ENCODE measurements at places on chromosomes 1 and 21.

DNA sequence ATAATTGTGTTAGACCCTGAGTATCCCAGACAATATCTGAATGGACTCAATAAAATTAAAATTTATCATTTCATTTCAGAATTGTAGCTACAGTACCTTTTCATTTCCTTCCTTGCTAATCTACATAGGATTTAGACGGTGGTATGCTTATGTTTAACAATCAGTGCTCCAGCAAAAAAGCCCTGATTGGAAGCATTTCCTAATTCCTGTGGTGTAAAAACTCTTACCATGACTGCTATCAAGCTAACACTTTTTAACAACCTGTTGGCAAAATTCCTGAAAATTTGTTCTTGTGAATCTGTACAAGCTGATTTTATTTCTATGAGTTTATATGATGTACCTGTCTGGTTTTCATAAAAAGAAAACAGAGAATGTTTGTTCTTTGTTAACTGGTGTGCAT lies 5.2 kb upstream of the FNBP1L start:
- DNase-seq = no peak

DNA sequence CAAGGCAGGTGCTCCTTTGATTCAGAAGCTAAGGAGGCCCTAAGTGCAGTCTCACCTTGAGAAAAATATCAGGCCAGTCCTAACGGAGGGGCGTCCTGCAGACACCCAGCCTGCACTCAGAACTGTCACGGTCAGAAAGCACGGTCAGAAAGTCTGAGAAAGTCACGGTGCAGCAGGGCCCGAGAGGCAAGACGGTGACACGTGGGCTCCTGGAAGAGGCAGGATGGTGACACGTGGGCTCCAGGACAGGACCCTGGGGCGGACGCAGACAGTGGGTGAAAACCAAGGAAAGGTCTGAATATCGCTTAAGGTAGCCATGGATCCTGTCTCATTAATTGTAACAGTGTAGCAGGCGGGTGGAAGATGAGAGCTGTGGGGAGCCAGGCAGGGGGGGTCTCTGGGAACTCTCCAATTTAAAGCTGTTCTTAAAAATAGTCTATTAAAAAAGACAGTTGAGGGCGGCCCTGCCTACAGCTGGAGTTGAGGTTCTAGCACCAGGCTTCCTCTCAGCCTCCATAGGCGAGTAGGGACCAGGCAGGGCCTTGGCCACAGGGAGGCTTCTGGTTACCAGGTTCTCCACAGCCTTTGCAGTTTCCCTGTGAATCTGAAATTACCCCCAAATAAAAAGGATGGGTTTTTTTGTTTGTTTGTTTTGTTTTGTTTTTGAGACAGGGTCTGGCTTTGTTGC lies 65.2 kb downstream of the FAAP20 start:
- no peak for DNase-seq

DNA sequence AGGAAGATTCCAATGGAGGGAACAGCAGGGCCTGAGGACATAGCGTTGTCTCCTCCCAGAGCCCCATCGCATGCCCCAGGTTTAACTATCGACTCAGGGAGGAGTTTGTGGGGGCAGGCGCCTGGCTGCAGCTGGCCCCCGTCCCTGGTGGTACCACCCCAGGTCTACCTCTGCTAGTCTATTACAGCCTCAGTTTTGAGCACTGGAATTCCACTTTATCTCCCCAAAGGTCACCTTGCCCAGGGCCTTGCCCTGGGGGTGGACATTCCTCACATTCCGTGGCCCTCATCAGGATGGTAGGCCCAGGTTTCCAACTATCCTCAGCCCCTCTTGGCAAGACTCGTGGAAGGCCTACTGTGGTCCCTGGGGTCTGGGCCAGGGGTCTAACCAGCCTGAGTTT lies 65.4 kb upstream of the SSBP3 start:
- no peak for DNase-seq

- no peak for DNase-seq
Observed at GRCh38 chr1:1115136-1115785, 628 bp downstream of the C1orf159 start.

GRCh38 chr1:31511848-31512615 lies 64.3 kb upstream of the TINAGL1 start:
- DNase-seq = no peak

GRCh38 chr1:176211396-176212165 lies 4.5 kb upstream of the COP1 start:
- no peak for DNase-seq

GRCh38 chr1:23485002-23485332 lies 988 bp upstream of the ASAP3 start:
- DNase-seq = no peak

DNA sequence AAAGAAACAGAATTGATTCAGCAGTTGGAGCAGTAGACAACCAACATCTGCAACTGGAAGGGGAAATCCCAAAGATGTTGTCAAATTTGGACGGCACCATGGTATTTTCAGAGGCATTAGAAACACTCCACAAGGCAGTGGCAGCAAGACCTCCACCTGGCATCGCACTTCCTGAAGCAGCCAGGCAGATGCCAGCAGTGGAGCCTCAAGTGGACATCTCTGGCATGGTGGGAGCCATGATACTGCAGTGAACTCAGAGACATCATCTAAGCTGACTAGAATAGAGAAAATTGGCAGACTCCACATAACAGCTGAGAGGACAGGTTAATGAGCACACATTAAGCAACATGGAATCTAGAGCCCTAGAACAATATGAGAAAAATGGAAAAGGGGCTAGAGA lies 33.9 kb upstream of the RGS8 start:
- DNase-seq = no peak

- peak; percentile 6 for DNase-seq
Observed at GRCh38 chr1:44609412-44609767, 64.9 kb downstream of the TMEM53 start.

- DNase-seq = no peak
Observed at GRCh38 chr21:22444990-22445389, 1446.8 kb downstream of the NCAM2 start.

GRCh38 chr21:27741736-27742135 lies 774.8 kb upstream of the ADAMTS5 start:
- DNase-seq = no peak

- no peak for DNase-seq
Observed at GRCh38 chr1:169024800-169025271, 81.7 kb upstream of the ATP1B1 start.

DNA sequence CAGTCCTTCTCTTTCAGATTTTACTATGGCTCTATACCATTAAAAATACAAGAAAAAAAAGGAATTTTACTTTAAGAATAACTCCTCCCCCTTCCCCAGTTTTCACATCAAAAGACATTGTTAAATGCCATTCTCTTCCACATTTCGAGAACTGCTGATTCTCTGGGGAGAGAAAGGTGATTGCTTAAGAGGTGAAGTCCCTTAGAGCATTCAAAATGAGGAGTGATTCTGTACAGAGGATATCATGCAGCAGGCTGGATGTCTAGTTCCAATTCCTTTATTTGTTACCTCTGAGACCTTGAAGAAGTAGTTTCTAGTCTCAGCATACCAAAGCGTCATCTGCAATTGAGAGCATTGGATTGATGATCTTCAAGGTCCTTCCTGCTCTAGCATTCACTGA lies 46.9 kb downstream of the FMO3 start:
- DNase-seq = peak; percentile 28

DNA sequence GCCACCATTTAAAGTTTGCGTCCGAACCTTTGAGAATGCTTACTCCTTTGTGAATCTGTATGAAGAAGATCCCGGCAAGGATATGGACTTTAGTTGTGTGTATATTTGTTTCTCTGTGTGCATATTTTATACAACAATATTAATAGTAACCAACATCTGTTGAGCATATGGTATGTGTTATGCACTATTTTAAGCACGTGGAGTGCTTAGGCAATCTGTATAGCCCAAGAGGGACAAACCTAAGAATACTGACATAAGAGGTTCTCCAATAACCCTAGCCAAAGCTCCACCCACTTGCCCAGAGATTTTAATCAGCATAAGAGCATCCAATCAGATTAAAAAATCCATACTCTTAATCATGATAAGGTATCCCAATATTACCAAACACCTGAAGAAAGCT lies 92.7 kb downstream of the MAB21L3 start:
- DNase-seq = no peak

GRCh38 chr1:21586846-21587601 lies 77.8 kb downstream of the ALPL start:
- no peak for DNase-seq
